ENCODE measurements at places on chromosomes 12 and 14.

DNA sequence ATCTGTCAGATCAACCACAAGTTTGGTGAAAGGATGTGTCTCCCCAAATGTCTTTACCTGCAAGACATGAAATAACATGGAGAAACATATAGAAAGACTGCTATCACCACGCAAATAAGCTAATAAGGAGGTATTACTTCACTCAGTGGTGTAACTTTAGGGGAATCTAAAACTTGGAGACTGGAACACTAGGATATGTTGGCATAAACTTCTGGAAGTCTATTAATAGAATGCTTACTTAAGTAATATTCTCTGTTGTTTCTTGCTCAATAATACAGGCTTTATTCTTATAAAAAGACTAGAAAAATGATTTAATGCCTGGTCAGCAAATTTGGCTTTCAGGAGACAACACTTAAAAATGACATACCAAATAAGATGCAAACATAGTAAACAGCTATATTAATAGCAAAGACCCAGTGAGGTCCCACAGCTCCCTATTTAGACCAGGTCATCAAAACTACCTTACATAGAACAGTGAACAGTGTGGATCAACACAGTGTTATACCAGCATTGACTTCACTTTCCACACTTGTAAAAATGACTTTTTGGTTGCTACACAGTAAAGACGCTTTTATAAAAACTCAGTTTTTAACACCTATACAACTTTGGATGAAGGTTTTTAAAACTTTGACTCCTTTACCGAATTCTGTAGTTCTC is 18.9 kb upstream of the HAL start:
- DNase-seq = no peak

GRCh38 chr12:82565966-82566365 is 120.7 kb upstream of the TMTC2 start:
- no peak for DNase-seq

DNA sequence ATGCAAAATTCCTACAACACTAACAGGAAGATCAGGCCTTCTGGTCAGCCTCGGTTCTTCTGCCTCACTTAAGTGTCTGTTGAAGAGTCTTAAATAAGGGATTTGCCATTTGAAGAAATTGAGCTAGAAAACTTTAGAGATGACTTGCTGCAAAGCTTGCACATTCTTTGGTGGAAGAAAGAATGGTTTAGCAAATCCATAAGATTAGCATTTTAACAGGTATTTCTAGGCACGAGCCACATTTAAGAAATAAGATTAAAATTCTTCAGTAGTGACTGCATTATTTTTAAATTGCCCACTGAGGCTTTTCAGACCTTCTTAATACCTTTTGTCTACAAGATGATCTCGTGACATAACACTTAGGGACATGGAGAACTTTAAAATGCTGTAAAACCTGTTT is 327.1 kb downstream of the TMEM117 start:
- no peak for DNase-seq

- peak; percentile 17 for DNase-seq
Measured at GRCh38 chr12:105832021-105832420, 306.7 kb downstream of the NUAK1 start.

GRCh38 chr14:77526266-77526665 is 27.6 kb upstream of the ISM2 start:
- DNase-seq = no peak

GRCh38 chr12:109900752-109901580 is 892 bp downstream of the TCHP start:
- DNase-seq = no peak

DNA sequence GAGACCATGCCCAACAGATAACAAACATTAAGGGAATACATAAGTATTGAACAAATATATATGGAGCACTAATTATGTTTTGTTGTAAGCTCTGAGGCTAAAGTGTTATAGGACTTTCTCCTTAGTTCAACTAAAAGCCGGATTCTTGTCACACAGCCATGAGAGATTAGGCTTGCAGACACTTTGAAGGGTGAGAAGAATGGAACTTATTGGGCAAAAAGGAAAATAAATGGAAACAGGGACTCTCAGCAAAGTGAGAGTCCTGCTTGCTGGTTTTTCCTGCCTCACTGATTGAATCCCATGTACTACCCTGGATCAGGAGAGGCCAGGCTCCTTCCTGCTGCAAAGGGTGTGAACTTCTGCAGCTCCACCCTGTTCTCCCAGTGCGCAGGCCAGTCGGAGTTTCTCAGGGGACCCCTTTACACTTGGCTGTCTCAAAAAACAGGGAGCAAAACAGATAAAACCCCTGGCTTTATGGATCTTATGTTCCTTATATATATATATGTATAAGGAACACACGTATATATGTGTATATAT is 77.1 kb upstream of the FUT8 start:
- no peak for DNase-seq

GRCh38 chr12:128971802-128972201 is 118.5 kb downstream of the GLT1D1 start:
- no peak for DNase-seq

- DNase-seq = no peak
Measured at GRCh38 chr12:104764225-104765091, 193.6 kb downstream of the SLC41A2 start.

GRCh38 chr14:55957950-55958349 is 160.3 kb upstream of the PELI2 start:
- no peak for DNase-seq

DNA sequence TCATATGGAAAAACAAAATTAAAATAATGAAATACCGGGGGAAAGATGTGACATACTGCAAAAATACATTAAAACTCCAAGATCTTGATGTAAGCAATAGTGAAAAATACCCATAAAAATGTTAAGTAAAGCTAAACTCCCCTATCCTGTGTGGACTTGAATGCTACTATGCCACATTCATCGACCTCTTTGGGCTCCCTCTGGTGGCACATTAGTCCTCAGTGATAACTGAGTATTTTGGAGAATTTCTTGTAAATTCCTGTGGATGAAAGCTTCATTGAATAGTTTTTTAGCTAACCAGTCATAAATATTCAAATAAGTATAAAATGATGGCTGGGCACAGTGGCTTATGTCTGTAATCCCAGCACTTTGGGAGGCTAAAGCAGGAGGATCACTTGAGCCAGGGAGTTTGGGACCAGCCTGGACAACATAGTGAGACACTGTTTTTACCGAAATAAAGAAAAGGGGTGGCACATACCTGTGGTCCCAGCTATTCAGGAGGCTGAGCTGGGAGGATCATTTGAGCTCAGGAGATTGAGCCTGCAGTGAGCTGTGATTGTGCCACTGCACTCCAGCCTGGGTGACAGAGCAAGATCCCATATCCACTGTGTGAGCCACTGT is 42.4 kb upstream of the SGPP1 start:
- DNase-seq = peak; percentile 4

DNA sequence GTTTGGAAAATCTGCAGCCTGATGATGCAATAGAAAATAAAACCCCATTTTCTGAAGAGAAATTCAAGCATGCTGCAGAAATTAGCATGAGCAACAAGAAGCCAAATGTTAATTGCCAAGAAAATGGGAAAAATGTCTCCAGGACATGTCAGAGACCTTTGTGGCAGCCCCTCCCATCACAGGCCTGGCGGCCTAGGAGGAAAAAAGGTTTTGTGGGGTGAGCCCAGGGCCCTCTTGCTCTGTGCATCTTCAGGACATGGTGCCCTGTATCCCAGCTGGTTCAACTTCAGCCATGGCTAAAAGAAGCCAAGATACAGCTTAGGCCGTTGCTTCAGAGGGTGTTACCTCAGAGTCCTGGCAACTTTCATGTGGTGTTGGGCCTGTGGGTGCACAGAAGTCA is 775.5 kb upstream of the SEL1L start:
- DNase-seq = no peak

DNA sequence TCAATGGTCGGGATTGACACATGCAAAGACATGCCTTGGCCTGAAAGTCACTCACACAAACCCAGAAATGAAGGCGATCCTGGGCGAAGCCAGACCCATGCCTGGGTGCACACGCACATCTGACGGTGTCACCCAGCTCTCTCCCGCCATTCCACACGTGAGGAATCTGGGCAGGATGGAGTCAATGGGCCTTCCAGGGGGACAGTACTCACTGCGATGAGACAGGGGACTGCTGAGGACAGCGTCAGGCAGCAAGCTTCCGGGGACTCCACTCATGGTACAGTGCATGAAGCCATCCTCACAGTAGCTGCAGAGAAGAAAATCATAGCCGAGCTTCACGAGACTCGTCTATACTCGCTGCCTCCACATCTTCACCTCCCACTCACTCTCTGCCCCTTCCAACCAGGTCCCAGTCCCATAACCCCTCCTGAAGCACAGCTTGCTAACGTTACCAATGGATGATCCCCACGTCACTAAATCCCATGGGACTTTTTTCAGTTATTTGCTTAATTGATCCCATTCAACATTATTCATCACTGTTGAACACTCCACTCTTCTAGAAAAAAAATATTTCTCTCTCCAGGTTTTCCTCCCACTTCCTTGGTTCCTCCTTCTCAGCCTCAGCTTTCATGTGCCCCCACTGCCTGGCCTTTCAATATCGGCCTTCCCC is 77.8 kb downstream of the VWF start:
- no peak for DNase-seq

- DNase-seq = no peak
Measured at GRCh38 chr14:50085570-50086320, 30.6 kb downstream of the VCPKMT start.

- DNase-seq = no peak
Measured at GRCh38 chr14:90109858-90110257, 48.1 kb downstream of the KCNK13 start.

DNA sequence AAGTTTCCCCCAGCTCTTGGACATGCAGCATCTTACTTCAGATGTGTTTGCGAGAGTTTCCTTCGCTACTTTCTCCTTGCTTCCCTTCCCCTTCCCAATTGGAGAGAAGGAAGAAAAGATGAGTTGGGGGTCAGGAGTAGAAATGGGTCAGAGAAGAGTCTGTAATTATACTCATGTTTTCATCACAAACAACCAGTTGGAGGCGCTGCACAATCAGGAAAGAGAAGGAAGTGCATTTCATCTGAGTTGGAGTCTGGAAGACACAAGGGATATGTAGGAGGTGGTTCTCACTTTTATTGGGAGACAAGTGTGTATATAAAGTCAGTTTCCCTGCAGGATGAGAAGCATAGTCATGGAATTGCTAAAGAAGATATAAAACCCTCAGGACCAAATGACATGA is 31.3 kb upstream of the VSX2 start:
- no peak for DNase-seq

DNA sequence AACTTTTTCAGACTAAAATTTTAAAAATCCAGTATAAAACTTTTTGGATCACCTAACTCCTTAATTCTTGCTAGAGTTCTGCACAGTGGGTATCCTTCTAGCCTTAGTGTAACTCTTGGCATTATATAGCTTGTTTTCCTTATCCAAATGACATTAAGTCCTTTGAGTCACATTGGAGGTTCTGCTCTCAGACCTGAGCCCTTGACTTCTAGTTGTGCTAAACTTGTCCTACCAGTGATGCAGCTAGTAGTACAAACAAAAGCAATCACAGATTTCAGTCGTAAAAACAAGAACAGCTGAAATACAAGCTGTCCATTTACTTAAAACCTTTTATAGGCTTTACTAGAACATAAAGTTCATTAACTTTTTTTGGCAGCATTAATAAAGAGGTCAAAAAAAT is 10.5 kb downstream of the ZBTB1 start:
- DNase-seq = no peak

- DNase-seq = peak; percentile 47
Measured at GRCh38 chr12:129296671-129297070, 443.4 kb downstream of the GLT1D1 start.

DNA sequence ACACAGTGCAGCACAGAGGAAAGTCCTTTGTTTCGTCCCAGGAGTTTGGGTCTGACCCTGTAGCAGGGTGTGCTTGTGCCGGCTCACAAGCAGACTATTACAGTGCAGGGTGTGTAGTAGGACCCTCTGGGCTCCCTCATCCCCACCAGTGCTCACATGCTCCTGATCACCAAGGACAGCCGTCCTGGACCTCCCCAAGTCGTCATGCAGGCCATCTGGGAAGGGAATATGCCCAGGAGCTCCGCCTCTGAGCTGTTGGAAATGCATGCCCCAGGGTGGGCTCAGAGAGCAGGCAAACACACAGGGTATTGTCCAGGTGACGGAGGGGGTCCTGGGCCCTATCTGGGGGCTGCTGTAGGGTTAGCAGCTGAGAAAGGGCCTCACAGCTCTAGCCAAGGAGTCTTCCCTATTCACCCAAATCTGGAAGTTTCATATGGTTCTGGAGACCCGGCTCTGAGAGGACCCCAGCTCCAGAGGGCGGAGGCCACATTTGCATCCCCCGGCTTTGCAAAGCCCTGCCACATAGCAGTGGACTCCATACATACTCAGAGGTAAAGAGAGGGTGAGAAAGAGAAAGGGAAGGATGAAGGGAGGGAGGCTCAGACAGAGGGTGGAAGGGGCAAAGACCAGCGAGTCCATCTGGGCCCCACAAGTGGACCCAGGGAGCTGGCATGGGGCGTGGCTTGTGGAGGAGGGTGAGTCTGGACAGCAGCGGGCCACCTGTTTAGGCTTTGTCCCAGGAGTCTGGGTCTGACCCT is 53.5 kb upstream of the PPP2R5C start:
- no peak for DNase-seq

GRCh38 chr14:102900631-102901571 is 21.6 kb upstream of the AMN start:
- no peak for DNase-seq

DNA sequence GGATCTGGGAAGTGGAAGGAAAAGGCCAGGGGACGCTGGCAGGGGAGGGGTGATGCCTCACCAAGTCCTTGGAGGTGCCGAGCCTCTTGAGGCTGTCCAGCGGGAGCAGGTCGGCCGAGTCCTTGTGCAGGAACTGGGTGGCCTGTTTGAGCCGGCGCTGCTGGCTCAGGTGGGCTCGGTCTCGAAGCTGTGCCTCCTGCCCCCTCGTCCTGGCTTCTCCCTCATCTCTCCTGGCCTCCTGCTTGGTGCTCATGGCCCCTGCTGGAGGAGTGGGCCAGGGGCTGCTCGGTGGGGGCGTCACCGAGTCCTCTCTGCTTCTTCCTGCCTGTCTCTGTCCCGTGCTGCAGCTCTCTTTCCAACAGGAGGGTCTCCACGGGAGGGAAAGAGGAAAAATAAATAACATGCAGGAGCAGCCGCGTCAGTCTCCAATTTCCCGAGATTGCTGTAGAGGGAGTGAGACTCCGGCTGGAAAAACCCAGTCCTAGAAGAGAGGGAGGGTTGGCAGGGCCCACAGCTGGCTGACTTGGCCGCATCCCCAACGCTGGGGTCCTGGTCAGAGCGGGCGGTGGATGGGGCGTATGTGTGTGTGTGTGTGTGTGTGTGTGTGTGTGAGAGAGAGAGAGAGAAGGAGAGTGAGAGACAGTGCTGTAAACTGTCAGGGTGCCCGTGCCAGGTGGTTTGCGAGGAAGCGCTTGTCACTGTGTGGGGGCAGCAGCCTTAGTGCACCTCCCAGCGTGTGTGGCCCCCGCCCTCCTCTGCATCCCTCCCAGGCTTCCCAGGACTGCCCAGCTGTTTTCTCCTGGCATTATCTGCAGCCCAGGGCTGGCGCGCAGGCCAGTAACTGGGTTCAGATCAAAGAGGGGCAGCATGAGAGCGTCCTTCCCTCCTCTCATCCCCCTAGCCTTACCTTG is at the start of gene NRIP2:
NRIP2 (minus strand) TSS at position 455 of the 911 bp plus-strand sequence; CDS start at position 403, 52 bp downstream.
- DNase-seq = peak; percentile 64

DNA sequence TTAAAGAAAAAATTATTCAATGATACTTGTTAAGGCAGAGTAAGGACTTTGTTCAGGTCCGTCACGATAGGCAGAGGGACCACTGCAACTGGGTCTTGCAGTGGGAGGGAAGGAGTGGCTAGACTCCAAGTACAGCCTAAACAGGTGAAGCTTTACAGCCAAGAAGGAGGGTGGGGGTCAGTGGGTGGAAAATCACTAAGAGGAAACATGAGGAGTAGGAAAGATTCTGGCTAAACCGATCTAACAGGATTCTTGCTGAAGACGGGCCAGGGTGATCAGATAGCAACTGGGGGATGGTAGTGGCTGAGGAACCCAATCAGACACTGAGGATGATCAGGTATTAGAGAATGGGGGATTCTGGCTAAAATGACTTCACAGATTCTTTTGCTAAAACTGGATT is 100.2 kb downstream of the TTC7B start:
- DNase-seq = no peak

All from spinal cord (tissue), 10 donors.